Peyer's patch (tissue), 4 donors: ENCODE measurements at places on chromosomes 7 and 10.

GRCh38 chr10:119680650-119681081 is 29.5 kb downstream of the BAG3 start:
- DNase-seq, result no peak

DNA sequence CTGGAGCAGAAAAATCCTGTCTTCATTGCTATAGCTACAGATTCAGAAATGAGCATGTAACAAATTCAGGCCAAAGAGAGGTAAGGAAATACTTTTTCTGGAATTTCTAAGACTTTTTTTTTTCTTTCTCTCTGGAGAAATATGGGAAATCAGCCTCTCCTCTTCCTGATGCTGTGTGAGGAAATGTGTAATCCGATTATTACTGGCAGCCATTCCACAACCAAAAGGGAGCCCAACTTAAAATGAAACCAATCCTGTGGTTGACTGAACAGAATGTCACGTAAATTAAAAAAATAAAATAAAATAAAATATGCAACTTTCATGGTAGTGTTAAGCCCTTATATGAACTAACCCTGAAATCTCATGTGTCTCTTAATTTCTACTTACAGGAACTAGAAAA is 10.7 kb upstream of the POT1 start:
- DNase-seq, result no peak

GRCh38 chr10:107701943-107702342 is 537.4 kb upstream of the SORCS1 start:
- DNase-seq, result no peak

GRCh38 chr10:47381427-47382379 is 2.4 kb downstream of the ZNF488 start:
- no peak for DNase-seq

DNA sequence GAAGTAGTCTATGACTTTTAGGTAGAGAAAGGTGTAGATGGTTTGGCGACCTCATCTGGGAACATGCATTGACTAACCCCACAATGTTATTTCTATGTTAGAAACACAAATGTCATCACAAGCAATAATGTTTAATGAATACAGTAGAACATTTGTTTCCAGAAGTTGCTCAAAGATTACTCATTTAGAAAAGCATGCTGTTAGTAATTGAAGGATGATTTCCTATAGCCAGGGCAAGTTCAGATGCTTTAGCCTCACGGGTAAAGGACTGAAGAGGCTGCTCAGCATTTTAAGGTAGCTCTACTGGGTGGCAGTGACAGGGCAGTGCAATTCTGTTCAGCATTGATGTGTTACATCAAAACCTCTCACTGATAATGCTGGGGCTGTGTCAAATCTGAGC is 199.3 kb upstream of the FZD1 start:
- no peak for DNase-seq

- no peak for DNase-seq
Observed at GRCh38 chr7:97381815-97382554, 264.5 kb downstream of the SDHAF3 start.

DNA sequence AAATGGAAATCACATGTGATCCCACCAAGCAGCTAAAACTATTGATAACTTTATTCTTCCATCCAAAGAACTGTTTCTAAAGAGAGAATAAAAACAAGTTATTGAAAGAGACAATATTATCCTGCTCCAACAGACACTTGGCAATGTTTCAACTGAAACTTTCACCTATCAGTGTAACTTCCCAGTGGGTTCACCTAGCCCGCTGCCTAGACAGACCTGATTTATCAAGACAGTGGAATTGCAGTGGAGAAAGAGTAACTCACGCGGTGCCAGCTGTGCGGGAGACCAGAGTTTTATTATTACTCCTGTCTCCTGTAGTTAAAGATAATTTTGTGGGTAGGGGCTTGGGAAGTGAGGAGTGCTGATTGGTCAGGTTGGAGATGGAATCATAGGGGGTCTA is 199.8 kb downstream of the AHR start:
- DNase-seq, result no peak

GRCh38 chr10:104316321-104317099 is 21.8 kb downstream of the ITPRIP start:
- peak; percentile 24 for DNase-seq

GRCh38 chr7:47088329-47089067 is 493.4 kb downstream of the TNS3 start:
- peak; percentile 21 for DNase-seq

DNA sequence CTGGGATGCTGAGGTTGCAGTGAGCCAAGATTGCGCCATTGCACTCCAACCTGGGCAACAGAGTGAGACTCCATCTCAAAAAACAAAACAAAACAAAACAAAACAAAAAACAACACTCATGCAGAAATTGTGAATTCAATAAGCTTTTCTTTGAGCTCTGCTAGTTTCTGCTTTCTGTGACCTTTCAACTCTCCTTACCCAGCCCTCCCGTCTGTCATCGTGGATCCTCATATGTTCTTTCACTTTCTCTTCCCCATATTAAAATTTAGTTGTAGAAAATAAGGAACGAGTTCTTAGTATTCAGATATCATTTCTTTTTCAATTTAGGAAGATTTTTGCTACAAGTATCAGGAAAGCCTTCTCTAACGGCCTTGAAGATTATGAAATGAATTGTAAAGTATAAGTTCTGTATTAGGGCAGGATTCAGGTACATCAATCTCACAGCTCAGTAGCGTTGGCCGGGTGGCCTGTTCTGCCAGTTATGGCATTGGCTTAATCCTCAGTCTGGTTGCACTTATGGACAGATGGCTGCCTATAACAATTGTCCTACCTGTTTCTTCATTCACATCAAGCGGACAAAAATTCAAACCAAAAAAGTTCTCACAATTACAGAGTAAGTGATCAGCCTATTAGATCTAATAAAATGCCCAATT is 1167.0 kb downstream of the SORCS3 start:
- no peak for DNase-seq
